ENCODE measurements at places on chromosomes 7 and 10. TPM values are rescaled to one million over a fixed set of nuclear protein-coding genes. Genes with fewer than 3 reads are reported as not detected.

The GPR141 gene
- total RNA-seq: not detected

The RAPGEF5 gene
- total RNA-seq: 0.85 TPM

The TMEM196 gene
- not detected for total RNA-seq

The NPTX2 gene
- not detected for total RNA-seq

The PAX4 gene
- total RNA-seq: not detected

The STOX1 gene
- 0.66 TPM for total RNA-seq

The OR2A5 gene
- total RNA-seq: not detected

The ZC3HAV1L gene
- total RNA-seq: 0.29 TPM

The MICALL2 gene
- total RNA-seq: 13.4 TPM

The LIPM gene
- not detected for total RNA-seq

The PTN gene
- total RNA-seq: 83.7 TPM
